ENCODE measurements at places on chromosomes 5 and 9.

- DNase-seq: no peak
These were observed 2.2 kb upstream of the DTWD2 start for GRCh38 chr5:118990582-118990981.

DNA sequence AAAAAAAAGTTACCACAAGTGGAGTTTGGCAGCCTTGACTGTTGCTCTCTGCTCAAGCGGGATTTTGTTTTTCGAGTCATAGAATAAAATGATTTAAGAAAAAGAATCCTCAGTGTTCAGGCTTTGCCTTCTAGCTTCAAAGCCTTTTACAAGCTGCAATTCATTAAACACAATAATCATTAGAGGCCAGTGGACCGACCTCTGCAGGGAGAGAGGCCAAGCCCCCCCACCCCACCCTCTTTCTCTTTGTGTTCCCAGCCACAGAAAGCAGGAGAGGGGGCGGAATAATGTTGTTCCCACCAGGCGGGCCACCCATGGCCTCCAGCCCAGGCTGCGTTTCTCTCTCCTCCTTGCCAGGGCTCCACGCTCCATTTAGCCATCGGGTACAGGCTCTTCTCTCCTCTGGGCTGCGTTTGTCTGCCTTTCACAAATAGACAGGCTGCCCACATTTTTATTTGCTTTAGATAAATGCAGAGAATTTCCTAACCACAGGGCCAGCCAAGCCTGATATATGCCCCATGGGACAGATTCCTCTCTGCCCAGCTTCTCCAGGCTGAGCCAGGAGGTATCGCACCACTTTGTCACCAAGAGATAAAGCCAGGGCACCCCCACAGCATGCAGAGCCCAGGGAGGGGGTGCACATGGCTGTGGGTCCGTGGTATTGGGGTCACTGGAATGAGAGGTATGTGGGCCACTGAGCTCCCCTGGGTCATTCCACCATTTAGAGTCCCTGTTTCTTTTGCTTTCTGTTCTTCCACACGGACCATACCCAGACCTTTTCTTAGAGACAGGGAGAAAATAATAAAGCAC is 318.8 kb downstream of the PIK3R1 start:
- no peak for DNase-seq

GRCh38 chr9:105978826-105979225 is 284.5 kb downstream of the TMEM38B start:
- no peak for DNase-seq

DNA sequence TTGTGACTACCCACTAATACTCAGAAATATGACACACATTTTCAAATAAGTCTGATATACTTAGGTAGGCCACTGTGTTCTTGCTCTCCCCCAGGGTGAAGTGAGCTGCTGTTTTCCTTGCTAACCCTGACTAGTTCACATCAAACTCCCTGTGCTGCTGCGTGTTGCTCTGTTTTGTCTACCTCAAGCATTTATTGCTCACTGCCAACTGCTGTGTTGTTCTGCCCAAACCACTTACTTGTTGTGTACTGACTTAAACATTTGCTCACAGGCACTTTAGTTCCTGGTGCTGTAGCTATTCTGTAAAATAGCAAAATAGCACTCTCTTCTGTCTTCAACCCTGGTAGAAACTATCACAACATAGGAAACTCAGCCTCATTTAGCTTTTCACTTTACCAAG is 255.7 kb downstream of the HCN1 start:
- DNase-seq: no peak

DNA sequence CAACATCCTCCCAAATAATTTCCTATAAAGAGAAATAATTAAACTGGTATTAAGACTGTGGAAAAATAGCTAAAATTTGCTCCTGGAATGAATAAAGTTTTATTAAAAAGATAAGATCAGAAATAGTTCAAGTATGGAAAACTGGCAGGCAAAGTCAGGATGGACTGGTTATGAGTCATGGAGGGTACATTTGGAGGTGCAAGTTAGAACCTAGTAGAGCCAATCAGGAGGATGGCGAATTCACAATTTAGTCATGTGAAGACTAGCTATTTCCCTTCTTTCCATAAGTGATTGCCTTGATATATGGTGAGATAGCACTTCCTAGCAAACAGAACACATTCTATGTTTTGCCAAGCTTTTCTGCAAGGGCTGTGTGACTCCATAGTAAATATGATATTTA is 1303.5 kb downstream of the EFNA5 start:
- no peak for DNase-seq

DNA sequence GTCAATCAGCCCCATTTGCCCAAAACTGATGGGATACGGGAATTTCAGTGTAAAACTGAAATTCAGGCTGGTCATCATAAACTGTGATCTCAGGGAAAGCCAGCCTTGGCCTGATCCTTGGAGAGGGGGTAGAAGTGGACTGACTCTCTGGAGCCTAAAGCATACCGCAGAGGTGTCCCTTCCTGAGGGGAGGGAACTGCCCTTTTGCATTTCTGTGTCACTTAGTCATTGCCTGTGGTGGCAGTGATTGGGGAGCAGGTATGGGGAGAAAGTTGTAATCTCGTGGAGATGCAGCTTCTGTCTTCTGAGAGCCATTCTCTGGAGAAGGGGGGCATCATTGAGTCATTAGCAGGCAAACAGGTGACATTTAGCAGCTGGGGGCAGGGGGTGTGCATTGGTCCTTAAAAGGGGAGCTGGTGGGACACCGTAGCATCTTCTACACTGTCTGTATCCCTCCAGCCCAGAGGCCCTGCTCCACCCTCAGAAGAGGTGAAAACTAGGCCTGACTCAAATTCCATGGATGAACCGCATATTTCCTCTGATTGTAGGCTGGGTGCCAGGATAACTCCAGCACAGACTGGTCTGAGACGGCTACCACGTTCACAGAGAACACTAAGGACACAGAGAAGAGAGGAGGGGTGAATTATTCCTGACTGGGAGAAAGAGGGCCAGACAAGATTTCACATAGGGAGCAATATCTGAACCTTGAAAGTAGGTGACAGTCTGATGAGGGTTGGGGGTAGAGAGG is 143.3 kb downstream of the SEC61B start:
- no peak for DNase-seq

- no peak for DNase-seq
These were observed 365.9 kb downstream of the DMAC1 start for GRCh38 chr9:7433508-7434292.

GRCh38 chr5:138138949-138139780 is at the start of gene NME5:
NME5 (minus strand) TSS chr5:138139428; CDS start chr5:138138780, 648 bp downstream.
- DNase-seq: no peak

DNA sequence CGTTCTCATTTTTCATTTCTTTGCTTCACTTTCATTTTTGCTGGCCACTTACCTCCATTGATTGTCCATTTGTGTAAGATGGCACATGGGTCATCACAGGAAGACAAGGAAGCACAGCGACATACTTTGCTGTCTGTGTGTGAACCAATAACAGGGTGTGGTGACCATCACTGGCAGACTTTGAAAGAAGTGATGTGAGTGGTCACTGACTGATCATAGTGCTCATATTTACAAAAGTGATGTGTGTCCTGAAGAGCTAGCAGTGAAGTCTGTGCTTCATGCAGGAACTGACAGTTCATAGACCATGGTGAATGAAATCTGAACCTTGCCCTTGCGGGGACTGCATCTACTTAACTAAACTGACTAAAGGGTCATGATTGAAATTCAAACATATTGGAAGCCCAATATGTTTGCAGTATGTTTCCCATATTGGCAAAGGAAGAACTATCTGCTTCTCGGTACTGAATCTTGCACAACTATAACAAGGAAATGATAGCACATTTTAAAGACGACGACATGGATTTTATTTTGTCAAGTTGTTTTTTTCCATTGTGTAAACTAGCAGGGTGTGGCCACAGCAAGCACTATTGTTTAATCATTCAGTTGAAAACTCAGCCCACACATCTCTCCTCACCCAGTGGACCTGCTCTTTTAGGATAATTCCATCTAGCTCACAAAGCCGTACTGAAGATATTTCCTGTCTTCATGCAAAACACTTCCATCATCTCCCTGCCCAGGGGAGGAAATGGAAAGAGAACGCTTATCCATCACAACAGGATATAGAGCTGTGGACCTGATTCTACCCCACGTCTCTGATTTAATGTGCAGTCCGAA is 232.0 kb upstream of the ANKRD55 start:
- DNase-seq: no peak

DNA sequence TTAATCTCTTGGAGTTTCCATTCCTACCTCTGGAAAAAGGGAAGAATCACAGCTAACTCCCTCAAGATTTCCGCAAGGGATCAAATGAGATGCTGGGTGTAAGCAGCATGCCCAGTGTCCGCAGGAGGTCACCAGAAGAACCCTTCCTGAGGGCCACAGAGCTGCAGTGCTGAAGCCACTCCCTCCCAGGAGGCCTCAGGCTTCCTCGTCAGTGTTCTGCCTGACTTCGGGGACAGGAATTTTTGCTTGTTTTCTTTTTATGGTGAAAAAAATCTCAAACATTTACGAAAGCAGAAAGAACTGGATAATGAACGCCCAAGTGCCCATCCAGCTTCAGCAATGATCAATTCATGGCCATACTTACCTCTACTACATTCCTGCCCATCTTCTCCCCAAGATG is 183.0 kb downstream of the CDK5RAP2 start:
- no peak for DNase-seq

DNA sequence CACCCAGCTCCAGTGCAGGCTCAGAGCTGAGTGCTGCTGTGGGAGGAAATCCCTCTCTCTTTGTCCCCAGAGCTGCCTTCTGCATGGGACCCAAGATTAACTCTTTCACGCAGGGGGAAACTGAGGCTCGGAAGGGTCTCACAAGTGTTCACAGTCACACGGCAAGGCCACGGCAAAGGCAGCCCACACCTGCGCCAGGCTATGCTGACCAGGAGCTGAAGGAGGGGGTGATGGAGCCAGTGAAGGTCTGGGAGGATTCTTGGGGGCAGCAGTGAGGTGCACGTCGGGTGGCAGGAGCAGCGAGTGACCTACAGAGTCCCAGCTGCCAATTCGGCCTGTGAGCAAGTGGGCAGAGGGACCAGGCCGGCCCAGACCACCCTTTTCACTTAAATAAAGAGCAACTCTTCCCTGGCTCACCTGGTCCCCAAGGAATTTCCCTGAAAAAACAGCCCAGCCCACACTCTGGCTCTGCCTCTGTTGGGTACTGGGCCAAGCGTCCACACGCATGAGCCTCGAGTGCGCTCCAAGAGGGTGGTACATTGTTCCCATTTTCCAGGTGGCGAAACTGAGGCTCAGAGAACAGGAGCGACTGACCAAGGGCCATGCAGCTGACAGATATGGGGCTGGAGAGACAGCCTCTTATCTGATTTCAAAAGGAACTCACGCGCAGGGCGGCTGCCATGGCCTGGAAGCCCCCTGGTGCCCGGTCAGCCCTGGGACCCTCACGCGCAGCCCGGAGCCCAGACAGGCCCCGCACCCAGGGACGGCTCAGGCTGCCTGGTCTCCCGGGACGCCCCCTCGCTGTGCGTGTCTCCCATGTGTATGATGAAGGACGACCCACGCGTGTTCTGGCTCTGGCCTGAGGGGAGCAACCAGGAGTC is 28.2 kb downstream of the SARDH start:
- DNase-seq: no peak

Measured in CD4-positive, alpha-beta T cell treated with Interleukin-21 for 1 hour (primary cell).